ENCODE measurements at places on chromosomes 2 and 18. TPM values are rescaled to one million over a fixed set of nuclear protein-coding genes. Genes with fewer than 3 reads are reported as not detected.

The DIPK1C gene
- total RNA-seq, result not detected

The CNGA3 gene
- total RNA-seq, result 0.16 TPM

The CREB1 gene
- total RNA-seq, result 30.0 TPM

The UPP2 gene
- not detected for total RNA-seq

The HRH4 gene
- under 0.01 TPM for total RNA-seq

The CWC22 gene
- 13.3 TPM for total RNA-seq

The OR6B3 gene
- not detected for total RNA-seq

The ACADL gene
- 0.26 TPM for total RNA-seq

The GTF3C2 gene
- total RNA-seq, result 13.7 TPM

The CNTNAP5 gene
- not detected for total RNA-seq

The CHRNG gene
- not detected for total RNA-seq

The CTAGE1 gene
- total RNA-seq, result not detected

The GALNT1 gene
- 32.9 TPM for total RNA-seq

The RASGRP3 gene
- total RNA-seq, result 0.63 TPM

The ALS2 gene
- 27.3 TPM for total RNA-seq

The SH3BP4 gene
- total RNA-seq, result 21.6 TPM

The FLACC1 gene
- 0.43 TPM for total RNA-seq

The GRHL1 gene
- 0.52 TPM for total RNA-seq

The LONRF2 gene
- under 0.01 TPM for total RNA-seq

The GALR1 gene
- total RNA-seq, result not detected

The LRP1B gene
- total RNA-seq, result under 0.01 TPM

The ASB1 gene
- total RNA-seq, result 18.4 TPM

The POMC gene
- total RNA-seq, result not detected

The PLGLB1 gene
- 0.32 TPM for total RNA-seq

The REG3A gene
- not detected for total RNA-seq

The GAREM2 gene
- 0.47 TPM for total RNA-seq

The MOCOS gene
- total RNA-seq, result 2.2 TPM

The TUBA4A gene
- total RNA-seq, result 9.4 TPM

The WNT6 gene
- not detected for total RNA-seq

The KLHL41 gene
- 2.5 TPM for total RNA-seq

The SLC8A1 gene
- total RNA-seq, result 82.7 TPM

The STAT4 gene
- total RNA-seq, result 0.63 TPM

The FAM237A gene
- total RNA-seq, result not detected

The TMEFF2 gene
- 2.2 TPM for total RNA-seq

The FHOD3 gene
- total RNA-seq, result 4.3 TPM

The FKBP1B gene
- total RNA-seq, result 10.3 TPM

The ADD2 gene
- not detected for total RNA-seq

The CRYGC gene
- total RNA-seq, result not detected

The CLEC4F gene
- total RNA-seq, result not detected

The RAX gene
- total RNA-seq, result not detected

The LIMS3 gene
- total RNA-seq, result 1.6 TPM

The CFC1 gene
- not detected for total RNA-seq

The RIT2 gene
- total RNA-seq, result not detected

The ACVR1 gene
- total RNA-seq, result 20.8 TPM

The ANKRD29 gene
- total RNA-seq, result 5.9 TPM

The PSMD1 gene
- 141 TPM for total RNA-seq

The STARD6 gene
- total RNA-seq, result 0.17 TPM

The PCARE gene
- not detected for total RNA-seq

The SPATA3 gene
- not detected for total RNA-seq

The GAREM1 gene
- total RNA-seq, result 3.3 TPM

The CRACDL gene
- not detected for total RNA-seq

The ZSCAN30 gene
- 12.2 TPM for total RNA-seq

The CD8A gene
- not detected for total RNA-seq

The TPO gene
- not detected for total RNA-seq

The PSMA8 gene
- total RNA-seq, result not detected

The DSG2 gene
- total RNA-seq, result 2.2 TPM

The MYCN gene
- not detected for total RNA-seq

Data from bronchial smooth muscle cell (primary cell).